Islet precursor cell (in vitro differentiated cells): ENCODE measurements at places on chromosomes 2 and 18.

DNA sequence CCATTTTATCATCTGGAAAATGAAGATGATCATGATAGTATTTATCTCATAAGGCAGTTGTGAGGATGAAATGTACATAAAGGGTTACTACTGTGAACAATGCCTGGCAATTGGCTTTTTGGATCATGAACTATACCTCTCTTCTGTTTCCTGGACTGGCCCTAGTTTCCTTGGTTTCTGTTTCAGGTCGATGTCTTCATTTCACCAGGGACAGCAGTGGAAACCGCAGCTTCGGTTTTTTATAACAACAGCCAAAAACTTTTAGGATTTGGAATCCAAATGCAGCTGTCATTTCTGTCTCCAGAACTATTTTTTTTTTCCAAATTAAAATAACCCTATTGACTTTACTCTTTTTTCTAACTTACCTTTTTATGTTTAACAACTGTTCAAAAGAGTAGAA, 425.1 kb downstream of the RND3 start:
- DNase-seq = no peak

- DNase-seq = no peak
Observed at GRCh38 chr2:151459358-151459757, 49.7 kb downstream of the RIF1 start.

DNA sequence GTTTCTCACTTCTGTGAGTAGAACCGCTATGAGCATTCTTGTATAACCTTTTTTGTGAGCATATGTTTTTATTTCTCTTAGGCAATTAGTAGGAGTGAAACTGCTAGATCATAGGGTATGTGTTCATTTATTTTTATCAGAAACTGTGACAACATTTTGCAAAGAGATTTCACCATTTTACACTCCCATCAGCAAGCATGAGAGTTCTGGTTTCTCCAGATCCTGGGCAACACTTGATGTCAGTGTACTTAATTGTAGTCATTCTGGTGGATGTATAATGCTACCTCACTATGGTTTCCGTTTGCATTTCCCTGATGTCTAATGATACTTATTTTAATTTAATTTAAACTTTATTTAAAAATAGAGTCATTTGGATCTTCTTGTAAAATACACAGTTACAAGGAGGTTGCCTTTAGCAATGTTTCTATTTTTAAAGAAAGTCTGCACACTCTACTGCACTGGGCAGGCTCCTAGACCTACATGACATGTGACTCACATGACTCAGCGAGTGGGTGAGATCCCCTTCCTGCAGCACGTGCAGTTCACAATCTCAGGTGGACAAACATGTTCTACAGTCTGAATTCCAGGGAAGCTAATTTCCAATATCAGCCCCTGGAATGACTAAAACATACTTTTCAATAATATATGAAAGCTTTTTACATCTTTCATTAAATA, 127.0 kb upstream of the BCL2L11 start:
- peak; percentile 59 for DNase-seq

DNA sequence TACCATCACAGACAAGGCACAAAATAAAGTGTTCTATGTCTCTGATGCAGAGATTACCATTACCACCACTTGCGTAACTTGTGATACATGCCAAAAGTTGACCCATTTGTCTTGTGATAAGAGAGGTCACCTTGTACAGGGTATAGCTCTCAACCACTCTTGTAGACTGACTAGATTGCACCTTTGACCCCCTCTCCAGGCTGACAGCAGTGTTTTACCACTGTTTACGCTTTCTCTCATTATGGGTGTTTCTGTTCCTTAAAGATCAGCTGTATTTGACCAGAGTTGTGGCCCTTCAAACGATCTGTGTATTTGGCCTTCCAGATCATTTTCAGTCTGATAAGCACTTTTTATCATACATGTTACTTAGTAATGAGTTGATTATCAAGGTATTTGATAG, 215.7 kb upstream of the HNMT start:
- no peak for DNase-seq

DNA sequence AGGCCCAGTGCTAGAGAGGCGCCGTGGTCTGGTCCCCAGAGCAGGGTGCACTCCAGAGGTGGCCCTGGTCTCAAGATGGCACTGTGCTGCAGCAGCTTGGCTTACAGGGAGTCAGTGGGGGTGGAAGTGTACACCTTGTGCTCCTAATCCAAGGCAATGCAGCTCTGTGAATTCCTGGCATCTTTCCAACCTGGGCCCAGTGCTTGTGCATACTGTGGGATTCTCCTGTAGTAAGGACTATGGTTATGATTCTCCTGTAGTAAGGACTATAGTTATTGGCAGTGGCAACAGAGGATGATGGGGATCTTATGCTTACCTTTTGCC, 616.7 kb upstream of the REG3G start:
- no peak for DNase-seq

- no peak for DNase-seq
Observed at GRCh38 chr2:148899638-148900318, 24.8 kb downstream of the KIF5C start.

DNA sequence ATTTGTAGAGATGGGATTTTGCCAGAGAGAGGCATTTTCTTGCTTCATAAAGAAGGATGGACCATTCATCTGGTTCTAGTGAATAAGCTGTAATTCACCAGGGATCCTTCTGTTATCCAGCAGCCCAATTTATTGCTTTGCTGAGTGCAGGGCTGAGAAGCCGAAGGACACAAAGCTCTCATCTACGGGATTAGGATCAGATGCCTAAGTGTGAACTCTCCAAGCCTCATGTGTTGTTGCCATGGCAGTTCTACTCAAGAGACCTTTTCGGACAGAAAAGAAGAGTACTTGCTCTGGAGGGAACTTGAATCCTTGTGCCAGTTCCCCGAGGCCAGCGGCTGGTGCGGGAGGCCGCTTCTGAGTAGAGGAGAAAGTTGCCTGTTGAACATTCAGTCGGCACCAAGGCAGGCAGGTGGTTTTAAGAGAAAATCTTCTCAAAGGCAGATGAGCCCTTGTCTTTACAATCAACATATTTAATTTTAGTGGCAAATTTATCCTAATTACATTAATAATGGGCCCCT, 38.4 kb upstream of the MBP start:
- DNase-seq = no peak

DNA sequence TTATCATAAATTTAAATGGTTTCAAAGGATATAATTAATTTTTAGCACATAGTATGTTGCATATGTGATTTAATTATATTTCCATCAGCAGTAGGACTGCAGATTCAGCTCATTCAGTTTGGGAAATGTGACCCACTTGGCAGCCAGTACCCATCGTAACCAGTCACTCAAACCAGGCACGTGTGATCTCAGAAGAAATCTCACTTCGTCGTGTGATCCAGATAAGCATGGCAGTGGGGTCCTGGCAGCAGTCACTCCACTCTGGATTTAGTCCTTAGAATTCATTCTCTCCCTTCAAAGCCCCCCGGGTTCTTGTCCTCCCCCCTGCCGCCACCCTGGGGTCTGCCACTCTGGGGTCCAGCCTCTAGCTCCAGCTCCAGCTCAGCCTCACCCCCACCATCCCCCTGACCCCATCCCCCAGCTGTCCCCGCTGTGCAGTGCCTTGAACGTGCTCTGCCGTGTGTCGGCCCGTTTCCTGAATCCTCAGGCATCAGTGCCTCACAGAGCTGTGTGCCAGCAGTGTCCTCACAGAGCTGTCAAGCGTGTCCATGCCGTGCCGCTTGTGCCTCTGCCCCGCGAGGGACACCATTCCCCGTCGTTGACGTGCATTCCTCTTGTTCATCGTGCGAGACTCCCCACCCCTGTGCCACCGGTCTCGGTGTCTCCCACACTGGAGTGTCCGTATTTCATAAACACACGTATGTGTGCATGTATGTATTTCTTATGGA, 34.8 kb downstream of the TRAPPC12 start:
- DNase-seq = no peak

GRCh38 chr2:194291104-194291503, 1365.9 kb upstream of the SLC39A10 start:
- no peak for DNase-seq

DNA sequence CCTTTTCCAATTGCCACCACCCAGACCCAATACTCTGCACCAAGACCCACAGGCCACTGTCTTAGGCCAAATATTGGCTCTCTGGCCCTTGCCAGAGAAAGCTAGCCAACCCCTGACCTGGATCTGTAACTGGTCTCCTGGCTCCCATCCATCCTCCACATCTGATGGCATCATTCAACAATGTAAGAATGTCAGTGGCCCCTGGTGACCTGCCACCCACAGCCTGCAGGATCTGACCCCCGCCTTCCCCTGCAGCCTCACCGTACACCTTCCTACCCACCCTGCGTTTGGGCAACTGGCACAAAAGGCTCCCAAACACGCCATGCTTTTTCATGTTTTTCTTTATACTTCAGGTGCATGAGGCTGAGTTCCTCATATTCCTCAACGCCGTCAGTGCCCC, 60.0 kb upstream of the ASAP2 start:
- no peak for DNase-seq

- peak; percentile 58 for DNase-seq
Observed at GRCh38 chr2:233351423-233351822, 2.9 kb upstream of the DGKD start.

DNA sequence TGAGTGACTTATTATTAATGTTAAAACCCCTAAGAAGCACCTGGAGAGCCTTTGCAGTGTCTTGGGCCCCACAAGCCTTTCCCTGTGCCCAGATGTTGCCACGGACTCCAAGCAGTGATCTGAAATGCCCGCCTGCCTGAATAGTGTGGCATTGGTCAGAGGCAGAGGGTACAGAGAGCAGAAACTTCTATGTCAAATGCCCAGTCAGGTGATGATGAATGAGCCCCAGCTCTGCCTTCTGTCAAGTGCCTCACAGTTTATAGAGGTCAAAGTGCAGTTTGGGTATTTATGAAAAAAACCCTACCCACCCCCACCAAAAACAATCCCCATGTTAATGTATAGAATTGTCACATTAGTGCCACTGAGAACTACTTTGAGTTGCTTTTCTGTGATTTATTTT, 170.0 kb upstream of the SIX3 start:
- no peak for DNase-seq

DNA sequence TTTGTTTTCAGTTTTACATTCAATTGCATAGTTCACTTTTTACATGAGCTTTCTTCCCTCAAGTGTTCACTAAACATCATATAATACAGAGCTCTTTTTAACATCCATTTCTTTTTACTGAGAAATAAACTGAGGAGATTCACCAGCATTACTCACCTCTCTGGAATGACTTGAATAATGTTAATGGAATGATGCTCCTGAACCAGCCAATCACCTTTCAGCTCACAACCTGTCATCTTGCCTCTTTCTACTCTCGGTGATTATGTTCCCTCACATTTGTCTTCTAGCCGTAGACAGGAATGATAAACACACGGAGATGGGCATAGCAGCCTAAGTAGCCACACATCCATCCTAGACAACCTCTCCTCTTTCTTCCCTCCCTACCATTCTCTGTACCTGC, 301.7 kb downstream of the PAX3 start:
- DNase-seq = peak; percentile 85

GRCh38 chr18:75209129-75209950, at the start of gene PTGR3:
TSS of gene PTGR3 (minus strand) at chr18:75209139. CDS start at chr18:75209058, 81 bp downstream.
- DNase-seq = peak; percentile 89

DNA sequence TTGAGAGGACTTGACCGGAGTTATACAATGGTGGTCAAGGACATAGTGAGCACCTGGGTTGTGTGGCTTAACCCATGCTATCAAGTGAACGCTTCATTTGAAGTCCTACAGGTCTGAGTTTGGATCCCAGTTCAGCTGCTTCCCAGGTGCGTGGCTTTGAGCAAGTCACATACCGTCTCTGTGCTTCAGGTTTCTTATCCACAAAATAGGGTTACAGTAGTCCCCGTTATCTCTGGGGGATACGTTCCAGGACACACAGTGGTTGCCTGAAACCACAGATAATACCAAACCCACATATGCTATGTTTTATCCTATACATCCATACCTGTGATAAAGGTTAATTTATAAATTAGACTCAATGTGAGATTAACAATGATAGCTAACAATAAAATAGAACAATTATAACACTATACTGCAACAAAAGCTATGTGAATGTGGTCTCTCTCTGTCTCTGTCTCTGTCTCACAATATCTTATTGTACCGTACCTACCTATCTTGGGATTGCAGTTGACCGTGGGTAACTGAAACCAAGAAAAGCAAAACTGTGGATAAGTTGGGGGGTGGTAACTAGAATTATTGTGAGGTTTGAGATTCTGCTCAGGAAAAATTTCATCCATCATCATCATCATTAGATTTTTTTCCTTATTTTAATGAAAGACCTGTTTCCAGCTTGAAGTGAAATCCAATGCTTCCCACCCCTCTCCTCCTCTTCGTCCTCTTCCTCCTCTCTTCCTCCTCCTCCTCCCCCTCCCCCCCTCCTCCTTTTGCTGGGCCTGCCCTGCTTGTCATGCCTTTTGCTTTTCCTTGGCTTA, 22.7 kb downstream of the LBH start:
- DNase-seq = peak; percentile 17
